D721Med (cell line): ENCODE measurements at places on chromosomes 4 and X.

- DNase-seq = no peak
Measured at GRCh38 chrX:74325130-74326059, 21.4 kb downstream of the ZCCHC13 start.

DNA sequence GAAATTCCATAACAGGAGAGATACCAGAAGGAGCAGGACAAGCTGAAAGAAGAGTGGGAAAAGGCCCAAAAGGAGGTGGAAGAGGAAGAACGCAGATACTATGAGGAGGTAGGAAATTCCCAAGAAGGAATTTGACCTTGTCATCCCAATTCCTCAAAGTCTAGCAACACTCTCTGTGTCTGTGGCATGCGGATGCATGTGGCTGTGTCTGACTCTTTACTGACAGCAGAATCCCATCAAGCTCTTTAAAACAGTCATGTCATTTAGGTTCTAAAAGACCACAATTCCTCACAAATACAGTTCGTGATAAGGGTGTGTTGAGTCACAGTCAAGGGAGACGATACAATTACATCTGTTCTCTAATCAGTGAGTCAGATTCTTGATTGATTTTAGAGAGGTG is 68.5 kb downstream of the PHOX2B start:
- no peak for DNase-seq

DNA sequence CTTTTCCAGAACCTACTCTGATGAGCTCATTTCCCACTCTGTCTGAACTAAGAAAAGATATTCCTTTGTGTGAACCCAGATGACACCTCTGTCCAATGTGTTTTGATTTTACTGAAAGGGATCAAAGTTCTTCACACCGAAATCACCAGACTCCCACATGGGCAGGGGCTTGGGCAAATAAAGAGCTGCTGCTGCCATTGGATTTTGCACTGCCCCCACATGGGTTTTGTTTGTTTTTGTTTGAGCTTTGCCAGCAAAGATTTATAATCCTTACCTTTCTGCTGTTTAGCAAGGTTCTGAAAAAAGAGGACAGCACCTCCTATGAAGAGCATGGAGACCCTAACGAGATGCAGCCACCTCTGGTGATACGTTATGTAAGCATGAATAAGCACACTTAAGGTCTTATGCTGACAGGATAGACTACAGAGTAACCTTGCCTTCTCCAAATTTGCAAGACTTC is 44.3 kb downstream of the HSD17B13 start:
- no peak for DNase-seq

- DNase-seq = no peak
Measured at GRCh38 chrX:23786268-23786815, 3.4 kb downstream of the SAT1 start.
